GOT3 (cell line): ENCODE measurements at places on chromosomes 16 and 17.

GRCh38 chr16:89761304-89761922 lies 40.1 kb downstream of the ZNF276 start:
- no peak for DNase-seq

- DNase-seq: no peak
Observed at GRCh38 chr17:67544364-67544955, 167.4 kb downstream of the PITPNC1 start.

- no peak for DNase-seq
Observed at GRCh38 chr16:68081861-68082628, 3.1 kb upstream of the NFATC3 start.

DNA sequence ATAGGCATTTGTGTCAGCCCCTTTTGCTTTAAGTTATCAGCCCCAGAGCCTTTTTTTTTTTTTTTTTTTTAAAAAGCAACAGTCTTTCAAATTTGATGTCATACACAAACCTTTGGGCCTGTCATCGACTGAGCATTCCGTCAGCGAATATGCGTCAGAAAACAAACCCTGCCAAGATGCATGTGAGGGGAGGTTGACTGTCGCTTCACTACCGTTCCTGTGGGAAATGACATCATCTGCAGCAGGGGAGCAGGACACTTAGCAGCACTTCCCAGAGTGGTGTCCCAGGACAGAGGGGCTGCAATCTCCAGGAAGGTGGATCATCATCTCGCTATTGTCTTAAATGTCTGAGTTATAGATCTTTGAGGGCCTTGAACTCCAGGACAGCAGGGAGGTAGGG lies 358.3 kb downstream of the SNX29 start:
- no peak for DNase-seq

DNA sequence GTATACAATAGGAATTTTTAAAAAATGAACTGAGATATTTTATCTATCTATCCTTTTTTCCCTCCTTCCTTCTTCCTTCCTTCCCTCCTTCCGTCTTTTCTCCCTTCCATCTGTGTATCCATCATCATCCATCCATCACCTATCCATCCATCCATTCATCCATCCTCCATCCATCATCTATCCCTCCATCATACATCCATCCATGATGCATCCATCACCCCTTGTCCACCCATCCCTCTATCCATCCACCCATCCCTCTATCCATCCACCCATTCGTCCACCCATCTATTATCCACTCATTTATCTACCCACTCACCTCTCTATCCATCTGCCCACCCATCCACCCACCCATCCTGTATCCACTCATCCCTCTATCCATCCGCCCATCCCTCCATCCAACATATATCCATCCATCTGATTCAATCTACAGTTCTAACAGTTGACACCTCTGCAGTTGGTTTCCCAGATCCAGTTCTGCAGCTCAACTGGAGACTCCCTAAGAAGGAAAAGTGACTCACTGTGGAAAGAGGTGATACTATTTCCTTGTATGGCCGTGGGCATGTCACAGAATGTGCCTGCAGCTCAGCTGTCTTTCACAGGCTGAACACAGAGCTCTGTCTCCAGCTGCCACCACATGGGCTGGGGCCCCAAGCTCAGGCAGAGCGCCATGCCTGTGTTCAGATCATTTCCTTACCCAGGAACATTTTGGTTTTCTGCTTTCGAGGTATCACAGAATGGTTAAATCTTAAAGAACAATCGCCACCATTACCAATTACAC lies 130.8 kb downstream of the XYLT1 start:
- no peak for DNase-seq

- no peak for DNase-seq
Observed at GRCh38 chr17:41787021-41787418, 509 bp upstream of the JUP start.

DNA sequence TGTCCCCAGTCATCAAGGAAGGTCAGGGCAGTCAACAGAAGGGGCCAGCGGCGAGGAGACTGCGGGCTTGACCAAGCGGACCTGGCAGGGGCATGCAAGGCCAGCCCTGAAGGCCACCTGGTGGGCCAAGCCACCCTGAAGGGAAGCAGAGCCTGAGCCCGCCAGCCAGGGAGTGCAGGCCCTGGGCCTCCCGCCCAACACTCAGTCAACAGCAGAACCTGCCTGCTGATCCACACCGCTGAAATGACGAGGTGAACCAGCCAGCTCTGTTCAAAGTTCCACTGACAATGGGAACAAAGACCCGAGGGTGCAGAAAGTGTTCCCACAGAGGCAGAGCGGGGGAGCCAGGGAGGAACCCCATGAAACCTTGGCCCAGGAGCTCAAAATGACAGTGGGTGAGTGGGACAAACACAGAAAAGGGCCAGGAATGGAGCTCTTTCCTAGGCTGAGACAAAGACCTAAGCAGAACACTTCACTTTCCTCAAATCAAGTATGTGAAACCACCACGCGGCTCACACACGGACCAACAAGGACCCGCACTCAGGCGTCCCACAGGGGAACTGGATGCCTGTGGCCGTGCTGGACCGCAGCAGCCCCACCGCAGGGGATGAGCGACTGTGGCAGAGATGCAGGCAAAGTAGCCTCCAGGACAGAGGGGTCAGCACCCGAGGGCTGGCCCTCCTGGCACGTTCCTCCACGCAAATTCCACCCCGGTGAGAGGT lies 12.0 kb downstream of the AXIN1 start:
- DNase-seq: no peak

GRCh38 chr16:86277221-86277620 lies 233.1 kb upstream of the FOXF1 start:
- no peak for DNase-seq

DNA sequence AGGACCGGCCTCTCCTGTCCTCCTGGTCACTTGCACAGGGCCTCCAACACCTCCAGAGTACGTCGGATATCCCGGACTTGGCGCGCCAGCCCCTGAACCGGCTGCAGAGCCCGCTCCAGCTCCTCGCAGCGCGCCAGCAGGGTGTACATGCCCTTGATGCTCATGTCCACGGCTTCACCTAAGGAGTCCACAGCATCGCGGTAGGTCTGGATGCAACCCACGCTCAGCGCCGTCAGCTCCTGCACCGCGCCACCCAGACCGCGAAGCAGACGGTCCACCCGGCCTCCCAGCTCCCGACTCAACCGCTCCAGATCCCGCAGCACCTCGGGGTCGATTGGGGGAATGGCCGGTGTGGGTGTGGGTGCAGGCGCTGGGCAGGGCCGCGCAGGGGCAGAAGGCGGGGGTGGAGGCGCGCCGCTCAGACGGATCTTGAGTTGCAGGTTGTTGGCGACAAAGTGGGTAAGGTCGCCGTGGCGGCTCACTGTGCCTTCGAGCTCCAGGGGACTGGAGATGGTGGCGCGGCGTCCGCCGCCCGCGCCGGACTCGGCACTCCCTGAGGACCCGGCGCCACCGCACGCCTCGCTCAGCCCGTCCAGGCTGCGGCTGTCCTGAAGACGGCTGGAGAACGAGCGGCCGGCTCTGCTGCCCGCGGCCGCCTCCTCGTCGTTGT lies 804 bp downstream of the BORCS6 start:
- no peak for DNase-seq

- no peak for DNase-seq
Observed at GRCh38 chr17:67442787-67443624, 65.9 kb downstream of the PITPNC1 start.

- DNase-seq: no peak
Observed at GRCh38 chr17:56119936-56120335, 33.3 kb upstream of the ANKFN1 start.

DNA sequence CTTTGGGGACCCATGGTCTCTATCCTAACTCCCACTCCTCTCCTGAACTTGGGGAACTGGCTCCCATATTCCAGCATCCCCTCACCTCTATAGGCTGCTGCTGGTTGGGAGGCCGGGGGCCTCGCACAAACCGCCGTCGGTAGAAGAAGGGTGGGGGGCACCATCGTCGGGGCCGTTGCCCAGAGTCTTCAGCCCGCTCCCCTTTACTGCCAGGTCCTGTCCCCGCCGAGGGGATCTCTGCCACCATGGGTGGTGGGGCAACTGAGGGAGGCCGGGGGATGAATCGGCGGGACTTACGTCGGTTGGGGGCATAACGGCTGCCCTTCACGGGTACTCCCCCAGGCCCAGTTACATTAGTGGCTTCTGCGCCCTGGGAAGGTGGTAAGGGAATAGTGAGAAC lies 4.3 kb downstream of the YBX2 start:
- DNase-seq: no peak

- no peak for DNase-seq
Observed at GRCh38 chr17:47894498-47895346, 1.3 kb upstream of the SP2 start.

- DNase-seq: no peak
Observed at GRCh38 chr16:51816929-51817328, 665.9 kb upstream of the SALL1 start.
